ENCODE measurements at places on chromosomes 1 and 21.

DNA sequence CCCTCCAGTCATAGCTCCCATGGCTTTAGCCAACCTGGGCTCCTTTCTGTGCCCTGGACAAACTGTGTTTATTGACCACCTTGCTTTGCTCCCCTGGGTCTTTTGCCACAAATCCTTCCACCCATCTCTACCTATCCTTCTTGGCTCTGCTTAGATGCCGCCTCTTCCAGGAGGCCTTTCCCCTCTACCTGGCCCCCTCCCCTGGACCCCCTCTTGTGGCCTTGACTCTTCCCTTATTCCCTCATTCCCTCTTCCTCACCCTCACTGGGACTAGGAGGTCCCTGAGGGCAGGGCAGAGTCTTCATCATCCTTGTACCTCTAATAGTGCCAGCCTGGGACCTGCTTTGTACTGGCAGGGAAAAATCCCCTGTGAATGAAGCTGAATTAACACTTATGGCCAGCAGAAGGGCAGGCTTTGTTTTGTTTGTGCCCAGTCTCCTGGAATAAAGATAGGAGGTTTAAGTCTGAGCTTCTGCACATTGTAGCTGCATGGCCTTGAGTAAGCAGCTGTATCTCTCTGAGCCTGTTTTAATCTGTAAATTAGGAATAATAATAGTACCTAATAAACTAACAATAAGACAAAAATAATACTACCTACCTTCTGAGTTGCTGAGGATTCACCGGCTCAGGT, 13.7 kb downstream of the PTPRU start:
- no peak for DNase-seq

DNA sequence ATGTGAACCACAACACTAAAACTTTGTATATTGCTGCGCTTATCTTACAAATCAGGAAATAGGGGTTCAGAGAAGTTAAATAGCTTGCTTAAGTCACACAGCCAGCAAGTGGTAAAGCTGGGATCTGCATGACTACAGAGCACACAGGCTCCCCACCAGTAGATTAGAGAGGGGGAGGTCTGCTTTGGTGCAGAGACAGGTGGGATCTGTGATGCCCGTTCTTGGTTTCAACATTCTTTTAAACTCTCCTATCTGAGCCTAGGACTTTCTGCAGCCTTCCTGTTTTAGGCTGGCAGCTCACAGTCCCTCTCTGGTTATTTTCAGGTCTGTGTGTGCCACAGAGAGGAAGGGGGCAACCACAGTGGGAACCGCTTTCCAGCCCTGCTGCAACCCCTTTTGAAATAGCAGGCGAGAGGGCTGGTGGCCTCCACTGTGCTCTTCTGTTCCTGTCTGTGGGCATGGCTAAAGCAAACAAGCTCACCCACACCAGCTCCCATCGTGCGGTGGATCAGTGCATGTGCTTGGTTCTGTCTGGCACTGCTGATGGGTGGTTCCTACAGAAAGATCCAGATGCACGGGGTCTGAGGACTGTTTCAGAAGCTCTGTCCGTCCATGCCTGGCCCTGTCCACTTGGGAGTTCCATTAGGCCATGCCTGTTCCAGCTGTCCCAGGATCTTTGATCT, 1.7 kb upstream of the IL6R start:
- no peak for DNase-seq

GRCh38 chr1:54385727-54386022, 20.5 kb downstream of the SSBP3 start:
- no peak for DNase-seq

DNA sequence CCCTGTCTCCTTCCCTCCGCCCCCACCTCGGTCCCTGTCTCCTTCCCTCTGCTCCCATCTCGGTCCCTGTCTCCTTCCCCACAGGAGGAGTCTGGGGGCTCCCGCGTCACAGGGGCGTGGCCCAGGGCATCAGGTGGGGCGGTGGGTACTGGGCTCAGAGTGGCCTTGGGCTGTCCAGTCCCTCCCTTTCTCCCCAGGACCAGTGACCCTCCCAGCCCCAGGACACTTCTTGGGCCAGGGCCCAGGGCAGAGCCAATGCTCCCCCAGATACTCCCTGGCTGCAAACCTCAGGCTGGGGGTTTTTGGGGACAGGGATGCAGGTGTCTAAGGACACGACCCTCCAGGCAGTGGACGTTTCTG, 6.8 kb upstream of the RNF223 start:
- no peak for DNase-seq

- no peak for DNase-seq
These were observed 5.1 kb upstream of the HNRNPU start for GRCh38 chr1:244869364-244869827.

Data from NCI-H1092 treated with DMSO at 0.1 percent for 48 hours (cell line).